ENCODE measurements at places on chromosomes 5 and 9.

GRCh38 chr5:112614285-112614684 lies 123.4 kb upstream of the APC start:
- DNase-seq = no peak

DNA sequence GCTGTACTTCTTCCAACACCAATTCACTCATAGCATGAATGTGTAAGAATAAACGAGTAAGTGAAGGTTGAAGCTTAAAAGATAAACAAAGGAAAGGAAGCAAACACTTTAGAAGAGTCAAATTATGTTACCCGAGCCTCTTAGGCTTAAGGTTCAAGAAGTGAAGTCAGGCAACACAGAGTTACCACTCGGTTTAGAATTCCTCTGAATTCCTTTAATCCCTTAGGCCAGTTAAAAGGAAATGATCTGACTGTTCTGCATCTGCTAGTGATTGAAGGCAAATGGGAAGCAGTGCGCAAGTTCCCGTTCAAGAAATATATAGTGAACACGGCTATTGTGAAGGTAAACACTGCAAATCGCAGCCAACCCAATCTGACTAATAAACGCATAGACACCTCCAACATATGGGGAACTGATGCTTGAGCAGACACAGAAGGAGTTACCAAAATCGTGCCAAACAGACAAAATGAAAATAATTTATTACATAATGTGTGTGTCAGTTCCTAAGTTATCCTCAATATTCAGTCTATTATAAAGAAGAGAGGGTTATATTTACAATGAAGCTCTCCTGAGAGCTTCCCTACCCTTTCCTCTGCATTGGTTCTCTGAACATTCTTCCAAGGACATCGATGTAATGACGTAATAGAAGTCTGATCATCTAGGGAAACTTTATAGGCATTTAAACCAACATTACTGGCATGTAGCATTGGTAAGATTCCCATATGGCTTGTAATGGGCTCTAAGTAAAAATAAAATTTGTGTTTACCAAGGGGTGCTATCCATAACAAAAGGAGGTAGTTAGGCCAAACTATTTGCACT lies 837.1 kb upstream of the ZNF608 start:
- no peak for DNase-seq

DNA sequence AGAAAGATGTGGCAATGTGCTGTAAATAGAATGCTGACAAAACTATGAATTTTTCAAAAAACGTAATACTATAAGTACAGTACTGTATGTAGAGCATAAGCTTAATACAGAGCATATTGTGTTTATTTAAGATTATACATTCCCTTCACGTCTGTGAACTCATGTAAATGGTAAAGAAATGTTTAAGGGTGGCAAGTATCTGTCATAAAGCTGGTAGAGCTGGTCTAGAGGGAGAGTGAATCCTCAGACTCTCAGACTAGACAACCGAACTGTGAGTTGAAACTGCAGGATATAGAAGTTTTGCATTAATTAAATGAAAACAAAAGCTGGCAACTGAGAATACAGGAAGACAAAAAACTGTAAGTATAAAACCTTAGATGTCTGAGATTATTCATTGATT lies 87.3 kb upstream of the ANXA1 start:
- no peak for DNase-seq

GRCh38 chr5:126462239-126463014 lies 39.2 kb downstream of the GRAMD2B start:
- no peak for DNase-seq

- DNase-seq = no peak
Observed at GRCh38 chr9:127644146-127644827, 32.2 kb downstream of the STXBP1 start.

DNA sequence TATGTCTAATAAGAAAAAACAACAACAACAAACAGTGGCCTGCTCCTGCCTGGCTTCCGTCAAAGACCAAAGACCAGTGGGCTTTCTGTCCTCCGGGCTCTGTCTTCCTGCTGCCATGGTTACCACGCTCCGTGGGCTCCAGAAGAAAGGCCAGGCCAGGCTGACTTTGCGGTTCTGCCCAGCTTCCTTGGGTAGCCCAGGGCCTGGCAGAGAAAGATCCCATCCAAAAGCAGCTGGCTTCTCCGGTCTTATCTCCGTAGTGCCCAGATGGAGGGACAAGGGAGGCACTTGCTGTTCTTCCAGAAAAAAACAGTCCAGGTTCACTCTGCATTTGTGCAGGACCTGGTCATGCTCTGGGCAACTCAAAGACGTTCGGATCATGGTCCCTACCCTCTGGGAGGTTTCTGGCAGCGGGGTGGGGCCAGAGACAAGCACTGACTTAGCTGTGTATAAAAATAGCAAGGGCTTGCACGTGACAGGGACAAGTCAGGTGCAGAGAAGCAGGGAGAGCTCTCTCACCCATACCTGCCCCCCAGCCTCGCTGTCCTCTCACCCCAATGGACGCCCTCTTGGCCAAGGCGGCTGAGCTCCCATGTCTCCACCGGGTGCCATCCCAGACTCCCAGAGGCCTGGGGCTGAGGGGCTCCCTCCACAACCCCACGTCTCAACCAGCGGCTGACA lies 212.2 kb downstream of the C9orf50 start:
- no peak for DNase-seq

DNA sequence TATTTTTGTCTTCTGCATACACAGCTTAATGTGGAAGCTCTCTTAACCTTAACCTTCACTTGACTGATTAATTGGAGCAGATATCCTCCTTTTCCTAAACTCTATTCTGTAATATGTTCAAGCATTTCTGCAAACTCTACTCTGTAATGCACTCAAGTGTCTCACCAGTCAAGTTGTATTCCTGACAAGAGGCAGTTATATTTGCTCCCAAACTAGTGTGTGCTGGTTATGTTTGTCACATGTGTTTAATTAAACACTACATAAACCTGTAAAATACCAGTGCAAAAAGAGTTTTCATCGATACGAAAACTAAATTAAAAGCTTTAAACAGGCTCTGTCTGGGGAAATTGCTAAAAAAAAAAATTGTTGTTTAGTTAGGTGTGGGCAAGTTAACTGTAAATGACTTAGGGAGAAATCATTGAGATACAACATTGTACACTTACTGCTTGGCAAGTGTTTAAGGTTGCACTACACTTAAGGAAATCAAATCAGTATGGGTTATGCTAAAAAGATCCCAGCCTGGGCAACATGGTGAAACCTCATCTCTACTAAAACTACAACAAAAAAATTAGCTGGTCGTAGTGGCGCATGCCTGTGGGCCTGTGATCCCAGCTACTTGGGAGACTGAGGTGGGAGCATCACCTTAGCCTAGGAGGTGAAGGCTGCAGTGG lies 6.7 kb downstream of the FAF2 start:
- DNase-seq = no peak
